Activated T-helper 17 cell treated with anti-CD3 and anti-CD28 coated beads, Interleukin-2, amount 50 U/mL, for 72 hours (primary cell): ENCODE measurements at places on chromosomes 7 and 10. TPM values are rescaled to one million over a fixed set of nuclear protein-coding genes. Genes with fewer than 3 reads are reported as not detected.

The OR2A5 gene
- total RNA-seq: not detected

The NPFFR1 gene
- total RNA-seq: not detected

The DHX32 gene
- total RNA-seq: 38.9 TPM

The TLX1 gene
- not detected for total RNA-seq

The TSPAN15 gene
- total RNA-seq: 12.7 TPM

The GIMAP4 gene
- total RNA-seq: 193 TPM

The EVX1 gene
- total RNA-seq: not detected

The VGF gene
- 0.48 TPM for total RNA-seq

The KLHDC10 gene
- total RNA-seq: 21.3 TPM

DNA sequence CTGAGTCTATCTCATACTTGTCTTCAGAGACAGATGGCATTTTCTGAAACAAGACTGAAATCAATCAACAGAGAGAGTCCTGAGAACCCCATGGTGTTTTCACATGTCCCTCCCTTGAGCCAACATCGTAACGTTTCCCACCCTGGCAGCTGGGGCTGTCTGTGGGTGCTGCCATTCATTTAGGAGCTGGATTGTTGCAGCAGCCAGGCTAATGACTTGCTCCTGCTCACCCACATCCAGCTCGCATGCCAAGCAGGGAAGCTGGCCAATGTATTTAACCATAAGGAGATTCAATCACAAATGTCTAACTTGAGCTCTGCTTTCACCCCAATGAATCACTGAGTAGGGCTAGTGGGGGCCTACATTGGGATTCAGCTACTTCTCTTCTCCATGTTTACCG is 146.1 kb downstream of the ADRA2A start:
- no peak for ATAC-seq

DNA sequence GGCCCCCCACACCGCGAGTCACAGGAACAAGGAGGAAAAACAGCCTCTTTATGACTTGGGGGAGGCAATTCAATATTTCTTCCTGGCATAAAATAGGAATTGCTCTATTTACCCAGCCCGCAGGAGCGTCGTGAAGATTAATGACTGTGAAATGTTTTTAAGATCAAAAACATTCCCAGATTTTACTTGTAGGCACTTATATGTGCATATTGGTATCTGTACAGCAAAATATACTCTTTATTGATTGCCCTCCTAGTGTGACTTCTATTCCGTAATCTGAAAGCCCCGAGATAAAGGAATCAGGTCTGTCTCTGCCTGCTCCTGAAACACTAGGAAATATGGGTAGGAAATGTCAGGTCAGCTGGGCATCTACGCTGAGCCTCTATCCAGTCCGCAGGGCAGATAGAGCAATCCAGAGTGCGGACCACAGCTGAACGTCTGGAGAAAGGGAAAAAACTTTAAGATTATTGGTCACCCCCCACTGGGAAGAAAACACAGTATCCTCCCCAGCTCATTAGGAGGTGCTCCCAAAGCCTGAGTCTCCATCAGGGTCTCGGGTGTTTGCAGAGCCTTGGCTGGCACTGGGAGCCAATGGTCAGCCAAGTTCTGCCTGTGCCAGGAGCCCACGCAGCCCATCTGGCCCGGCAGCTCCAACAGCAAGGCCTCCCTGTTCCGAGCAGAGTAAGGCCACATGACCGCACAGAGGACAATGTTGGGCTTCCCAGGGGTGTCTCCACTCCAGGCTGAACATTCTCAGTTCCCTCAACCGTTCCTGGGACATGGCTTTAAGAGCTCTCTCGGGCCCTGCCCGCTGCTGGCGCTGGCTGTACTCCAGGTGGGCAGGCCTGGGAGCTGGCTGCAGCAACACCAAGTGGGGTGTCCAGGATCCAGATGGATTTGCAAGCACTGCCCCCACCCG is 7.7 kb downstream of the CTBP2 start:
- ATAC-seq: no peak

- no peak for ATAC-seq
Observed at GRCh38 chr10:128398118-128398517, 271.9 kb upstream of the MKI67 start.

- no peak for ATAC-seq
Observed at GRCh38 chr7:7923818-7924217, 44.8 kb upstream of the GLCCI1 start.

GRCh38 chr10:16192337-16192736 is 244.5 kb upstream of the PTER start:
- ATAC-seq: no peak

GRCh38 chr7:130363026-130363847 is 17.1 kb upstream of the CPA1 start:
- peak; percentile 92 for ATAC-seq

GRCh38 chr7:122212754-122213153 is 68.7 kb upstream of the AASS start:
- ATAC-seq: no peak

- no peak for ATAC-seq
Observed at GRCh38 chr10:107085665-107086525, 78.6 kb downstream of the SORCS1 start.

GRCh38 chr10:3925184-3925583 is 140.2 kb upstream of the KLF6 start:
- no peak for ATAC-seq

DNA sequence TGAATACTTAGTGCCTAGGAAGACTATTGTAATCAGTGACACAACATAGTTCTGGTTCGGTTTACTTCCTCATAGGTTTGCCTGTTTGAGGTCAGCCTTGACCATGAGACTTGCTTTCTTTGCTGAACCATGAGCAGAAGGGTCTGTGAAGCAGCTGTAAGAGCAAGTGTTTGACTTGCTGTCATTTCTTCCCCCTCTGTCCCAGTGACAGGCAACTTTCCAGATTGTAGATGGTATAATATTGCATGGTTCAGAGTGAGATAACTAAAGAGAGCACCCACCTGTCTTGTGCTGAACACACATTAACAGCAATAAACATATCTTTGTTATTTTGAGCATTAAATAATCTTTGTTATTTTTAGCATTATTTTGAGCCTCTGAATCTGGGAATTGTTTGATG is 9.3 kb upstream of the RTKN2 start:
- ATAC-seq: no peak

DNA sequence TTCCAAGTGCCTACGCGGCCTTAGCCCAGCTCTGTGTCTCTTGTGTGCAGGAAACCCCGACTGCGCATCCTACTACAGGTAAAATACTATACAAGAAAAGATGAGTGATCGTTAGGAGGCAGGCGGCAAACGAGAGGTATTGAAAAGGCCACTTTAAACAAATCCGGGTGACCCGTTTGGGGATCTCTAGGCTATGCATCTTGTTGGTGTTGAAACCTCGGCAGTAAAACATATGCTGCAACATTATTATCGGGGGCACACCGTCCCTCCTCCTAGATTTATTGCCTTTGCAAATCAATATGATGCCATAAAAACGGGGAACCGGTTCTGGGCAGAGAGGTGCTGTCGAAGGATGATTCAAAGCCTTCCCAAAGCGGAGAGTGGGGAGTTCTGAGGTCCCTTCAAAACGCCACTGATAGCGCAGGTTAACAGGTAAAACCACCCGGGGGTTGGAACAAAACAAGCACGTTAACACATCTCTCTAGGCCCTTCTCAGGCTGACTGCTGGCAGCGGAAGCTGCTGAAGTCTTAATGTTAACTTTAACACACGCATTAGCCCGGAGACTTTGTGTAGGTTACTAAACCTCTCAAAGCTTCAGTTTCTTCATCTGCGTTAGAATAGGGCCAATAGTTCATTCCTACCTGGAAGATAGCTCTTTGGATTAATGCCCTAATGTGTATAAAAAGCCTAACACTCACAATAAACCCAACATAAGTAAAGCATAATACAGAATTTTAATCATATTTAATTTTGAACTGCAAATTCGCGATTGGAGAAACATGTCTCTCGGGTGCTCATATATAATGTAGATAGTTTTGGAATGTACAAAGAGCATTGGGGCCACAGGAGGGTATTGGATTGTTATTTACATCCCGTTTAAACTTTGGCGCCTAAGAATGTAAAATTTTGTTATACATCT is 2.6 kb upstream of the TBX20 start:
- ATAC-seq: no peak

DNA sequence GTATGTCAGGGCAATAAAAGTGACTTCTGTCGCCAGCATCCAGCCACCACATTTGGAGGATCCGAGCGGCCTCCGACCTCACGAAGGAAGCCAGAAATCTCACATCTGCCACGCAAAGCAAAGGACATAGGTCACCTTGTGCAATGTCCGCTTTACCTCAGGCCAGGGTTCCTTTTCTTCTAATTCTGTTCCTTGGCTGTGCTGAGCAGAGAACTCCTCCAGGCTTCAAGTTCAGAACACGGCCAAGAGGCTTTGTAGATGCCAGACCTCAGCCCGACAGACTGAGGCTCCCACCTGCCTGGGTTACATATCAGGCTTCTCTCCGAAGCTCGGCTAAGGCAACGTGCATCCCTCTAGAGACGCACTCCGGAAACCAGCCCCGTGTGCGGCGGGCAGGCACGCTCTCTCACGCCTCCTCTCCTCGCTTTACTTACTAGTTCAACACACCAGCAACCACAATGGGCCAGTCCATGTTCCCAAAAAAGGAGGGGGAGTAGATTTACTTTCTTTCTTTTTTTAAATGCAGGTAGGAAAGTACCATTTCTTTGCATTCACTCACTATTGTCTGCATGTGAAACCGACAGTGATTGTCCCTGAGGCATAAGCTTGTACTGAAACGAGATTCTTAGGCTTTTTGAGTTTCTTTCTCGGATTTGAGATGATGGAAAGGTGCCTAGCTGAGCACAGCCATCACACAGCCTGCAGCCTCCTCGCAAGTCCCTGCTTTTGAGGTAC is 122.4 kb upstream of the AFAP1L2 start:
- ATAC-seq: peak; percentile 97

GRCh38 chr10:66180581-66181318 is 745.1 kb upstream of the LRRTM3 start:
- ATAC-seq: peak; percentile 61

GRCh38 chr10:69044546-69044945 is 43.4 kb upstream of the SRGN start:
- ATAC-seq: no peak

DNA sequence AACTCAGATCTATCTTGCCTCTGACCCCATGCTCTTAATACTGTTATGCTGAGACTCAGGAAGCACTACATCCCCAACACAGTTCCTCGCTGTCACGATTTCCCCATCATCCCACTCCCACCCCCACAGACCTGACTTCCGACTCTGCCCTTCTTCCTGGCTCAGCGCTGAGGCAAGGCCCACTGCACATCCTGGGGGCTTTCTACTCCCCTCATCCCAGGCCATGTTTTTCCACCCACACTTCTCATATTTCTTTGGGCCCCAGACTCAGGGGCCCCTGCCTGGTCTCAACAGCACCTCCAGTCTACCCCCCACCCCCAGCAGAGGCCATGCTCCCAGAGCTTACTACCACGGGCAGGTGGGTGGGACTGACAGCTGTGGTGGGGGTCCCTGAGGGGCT is 7.7 kb upstream of the NDST2 start:
- ATAC-seq: no peak

DNA sequence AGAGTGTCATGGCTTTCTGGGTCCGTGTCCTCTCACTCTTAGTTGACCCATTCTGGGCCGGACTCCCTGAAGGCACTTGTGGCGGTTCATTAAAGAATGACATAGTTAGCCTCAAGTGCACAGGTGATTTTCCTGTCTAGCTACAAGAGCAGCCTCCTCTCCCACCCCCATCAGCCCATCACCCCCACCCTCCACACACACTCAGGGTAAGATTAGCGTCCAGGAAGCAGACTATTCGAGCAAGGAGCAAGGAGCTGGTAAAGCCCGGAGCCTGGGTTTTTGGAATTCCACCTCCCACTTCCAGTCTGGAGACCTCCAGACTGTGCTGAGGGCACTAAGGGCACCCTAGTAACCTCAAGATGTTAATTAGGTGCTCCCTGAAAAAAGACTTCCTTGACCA is 39.5 kb downstream of the TACR2 start:
- no peak for ATAC-seq

DNA sequence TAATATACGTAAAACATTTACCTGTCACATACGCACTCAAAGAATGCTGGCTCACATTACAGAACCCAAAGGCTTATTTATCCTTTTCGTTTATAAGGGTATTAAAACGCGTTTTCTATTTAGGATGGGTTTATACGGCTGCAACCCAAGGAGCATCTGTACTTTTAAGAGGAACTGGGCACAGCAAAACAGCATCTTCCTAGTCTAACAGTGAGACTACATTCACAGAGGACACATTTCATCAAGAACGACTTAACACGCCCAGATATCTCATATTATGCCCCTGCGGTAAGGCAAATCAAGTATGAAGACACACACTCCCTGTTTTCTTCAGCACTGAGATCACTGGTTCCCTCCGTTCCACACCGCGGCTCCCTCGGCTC is 533 bp upstream of the DMTF1 start:
- peak; percentile 53 for ATAC-seq

- no peak for ATAC-seq
Observed at GRCh38 chr10:58050575-58050974, 217.1 kb downstream of the IPMK start.

DNA sequence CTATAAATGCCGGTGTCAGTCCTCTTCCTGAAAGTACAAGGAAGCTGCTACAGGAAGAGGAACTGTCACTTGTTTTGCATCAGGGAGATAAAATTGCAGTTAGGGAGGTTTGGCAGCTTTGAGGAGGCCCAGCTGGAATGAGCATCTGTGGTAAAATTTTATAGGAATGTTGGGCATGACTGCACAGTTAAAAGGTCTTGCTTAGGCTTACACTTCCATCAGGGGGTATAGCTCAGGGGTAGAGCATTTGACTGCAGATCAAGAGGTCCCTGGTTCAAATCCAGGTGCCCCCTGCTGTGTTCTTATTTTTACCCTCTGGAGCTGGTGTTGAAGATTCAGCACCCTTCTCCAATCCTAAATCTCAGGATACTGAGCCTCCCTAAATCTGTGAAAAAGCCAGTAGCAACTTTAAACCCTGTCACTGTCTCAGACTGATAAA is 65.9 kb downstream of the ZNF467 start:
- ATAC-seq: no peak

DNA sequence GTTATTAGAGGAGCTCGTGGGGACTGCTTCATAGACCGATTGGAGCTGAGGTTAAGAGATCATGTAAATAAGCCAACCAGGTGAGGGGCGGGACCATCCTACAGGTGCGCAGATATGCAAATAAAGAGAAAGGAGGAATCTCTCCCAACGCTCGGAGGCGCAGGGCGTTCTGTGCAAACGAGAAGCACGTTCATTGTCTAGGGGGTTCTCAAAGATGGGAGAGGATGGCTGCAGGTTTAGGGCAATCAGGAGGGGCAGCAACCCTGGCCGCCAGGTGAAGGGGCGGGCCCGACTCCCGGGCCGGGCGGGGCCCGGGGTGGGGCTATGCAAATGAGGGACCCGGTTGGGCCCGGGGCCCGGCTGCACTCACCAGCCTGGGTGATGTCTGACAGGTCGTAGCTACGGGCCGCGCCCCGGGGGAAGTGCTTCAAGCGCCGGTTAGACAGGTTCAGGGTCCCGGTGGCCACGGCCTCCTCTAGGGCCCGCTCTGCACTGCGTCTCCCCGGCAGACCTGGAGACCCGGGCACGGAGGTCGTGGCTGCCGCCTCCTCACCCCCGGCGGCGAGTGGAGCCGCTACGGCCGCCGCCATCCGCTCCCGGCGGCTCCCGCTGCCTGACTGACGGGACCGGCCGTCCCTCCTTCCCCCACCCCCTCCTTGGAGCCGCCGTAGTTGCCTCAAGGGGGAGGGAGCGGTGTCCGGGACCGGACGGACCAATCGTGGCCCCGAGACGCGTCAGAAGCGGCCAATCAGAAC is at the start of gene LRCH4:
TSS of gene LRCH4 (minus strand) at position 619 of the 755 bp plus-strand sequence. CDS start at position 590, 29 bp downstream.
- peak; percentile 30 for ATAC-seq

- ATAC-seq: no peak
Observed at GRCh38 chr10:36801660-36802059, 323.7 kb upstream of the ANKRD30A start.

- ATAC-seq: no peak
Observed at GRCh38 chr10:123868038-123869019, 23.3 kb downstream of the CPXM2 start.

GRCh38 chr7:125278318-125278717 is 348.7 kb upstream of the POT1 start:
- no peak for ATAC-seq
